ENCODE measurements at places on chromosomes 2 and 18. TPM values are rescaled to one million over a fixed set of nuclear protein-coding genes. Genes with fewer than 3 reads are reported as not detected.

DNA sequence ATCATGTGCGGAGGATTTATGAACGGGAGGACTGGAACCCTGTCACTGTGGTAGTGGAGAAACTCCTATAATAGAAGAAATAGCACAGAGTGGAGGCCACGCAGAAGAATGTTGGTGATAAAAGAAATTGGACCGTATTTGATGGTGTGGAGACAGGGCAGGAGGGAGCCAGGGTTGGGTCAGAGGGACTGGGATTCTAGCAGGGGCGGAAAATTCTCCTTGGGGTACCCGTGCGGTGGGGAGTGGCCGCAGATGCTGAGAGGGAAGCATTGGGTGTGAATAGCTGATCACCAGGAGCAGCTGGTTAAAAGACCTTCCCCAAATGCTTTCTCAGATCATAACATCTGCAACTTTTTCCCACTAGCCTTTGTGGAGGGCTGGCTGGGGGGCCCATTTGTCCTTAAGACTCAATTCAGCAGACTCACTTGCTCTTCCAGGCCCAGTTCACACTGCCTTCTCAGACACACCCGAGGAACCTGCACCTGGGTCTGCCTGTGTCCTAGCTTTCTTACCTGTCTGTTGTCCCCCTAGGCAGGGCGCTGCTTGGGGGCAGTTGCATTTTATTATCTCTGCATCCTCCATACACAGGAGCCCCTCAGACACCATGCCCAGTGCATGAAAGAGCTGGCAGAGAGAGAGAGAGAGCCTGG, 7.1 kb downstream of the SH3BP4 start:
- no peaks in the 10 kb centered on the region for H3K27me3 ChIP-seq
- no peak overlapping the region for H3K27ac ChIP-seq
- H3K36me3 ChIP-seq: peaks cover 3% of the 10 kb centered on the region
- H3K4me3 ChIP-seq: no peak overlapping the region

DNA sequence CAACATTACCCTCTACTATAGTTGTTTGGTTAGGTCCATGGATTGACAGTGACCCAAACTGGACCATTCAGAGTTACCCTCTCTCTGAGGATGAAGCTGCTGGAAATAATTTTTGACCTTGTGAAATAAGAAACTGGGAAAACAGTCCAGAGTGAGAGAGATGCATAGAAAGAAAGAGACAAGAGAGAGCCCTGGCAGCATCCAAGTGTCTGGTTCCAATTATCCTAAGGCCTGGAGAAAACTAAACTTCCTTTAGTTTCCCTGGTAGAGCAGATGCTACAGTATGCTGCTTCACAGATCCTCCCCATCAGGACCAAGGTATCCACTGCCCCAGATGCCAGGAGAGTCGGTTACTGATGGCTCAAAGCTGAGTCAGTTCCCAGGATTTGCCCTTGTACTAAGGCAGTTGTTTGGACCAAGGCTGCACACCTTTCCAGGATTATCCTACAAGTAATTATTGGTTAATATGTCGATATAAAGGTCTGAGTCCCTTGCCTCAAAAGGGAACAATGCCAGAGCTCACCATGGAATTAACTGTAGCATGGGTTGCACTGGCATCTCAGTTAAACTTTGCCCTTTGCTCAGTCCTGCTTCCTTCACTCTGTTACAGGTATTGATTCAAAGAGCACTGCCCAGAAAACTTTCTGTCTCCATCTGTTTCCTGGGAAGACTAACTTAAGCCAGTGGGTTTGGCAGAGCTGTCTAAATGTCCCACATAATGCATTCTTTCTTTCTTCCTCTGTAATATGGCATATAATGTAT, 14.6 kb upstream of the CHN1 start:
- no peaks in the 10 kb centered on the region for H3K36me3 ChIP-seq
- H3K27ac ChIP-seq: no peak overlapping the region
- no peaks in the 10 kb centered on the region for H3K27me3 ChIP-seq
- H3K4me1 ChIP-seq: peaks cover 26% of the 10 kb centered on the region
- DNase-seq: no peak
- H3K4me3 ChIP-seq: no peak overlapping the region

GRCh38 chr18:43277164-43277600, at the start of gene SYT4:
SYT4 (minus strand) TSS chr18:43277490; CDS start chr18:43277281, 209 bp downstream.
- H3K36me3 ChIP-seq: no peaks in the 10 kb centered on the region
- peak; percentile 8 for DNase-seq
- H3K27me3 ChIP-seq: no peaks in the 10 kb centered on the region
- H3K4me3 ChIP-seq: no peak within 1 kb of the TSS
- no peak within 1 kb of the TSS for H3K27ac ChIP-seq
- no peaks in the 10 kb centered on the region for H3K4me1 ChIP-seq

- no peak overlapping the region for H3K4me3 ChIP-seq
- no peaks in the 10 kb centered on the region for H3K4me1 ChIP-seq
- DNase-seq: no peak
- H3K36me3 ChIP-seq: no peaks in the 10 kb centered on the region
Observed at GRCh38 chr2:207327513-207327912, 161.8 kb upstream of the KLF7 start.

The REG1A gene
- not detected for total RNA-seq

DNA sequence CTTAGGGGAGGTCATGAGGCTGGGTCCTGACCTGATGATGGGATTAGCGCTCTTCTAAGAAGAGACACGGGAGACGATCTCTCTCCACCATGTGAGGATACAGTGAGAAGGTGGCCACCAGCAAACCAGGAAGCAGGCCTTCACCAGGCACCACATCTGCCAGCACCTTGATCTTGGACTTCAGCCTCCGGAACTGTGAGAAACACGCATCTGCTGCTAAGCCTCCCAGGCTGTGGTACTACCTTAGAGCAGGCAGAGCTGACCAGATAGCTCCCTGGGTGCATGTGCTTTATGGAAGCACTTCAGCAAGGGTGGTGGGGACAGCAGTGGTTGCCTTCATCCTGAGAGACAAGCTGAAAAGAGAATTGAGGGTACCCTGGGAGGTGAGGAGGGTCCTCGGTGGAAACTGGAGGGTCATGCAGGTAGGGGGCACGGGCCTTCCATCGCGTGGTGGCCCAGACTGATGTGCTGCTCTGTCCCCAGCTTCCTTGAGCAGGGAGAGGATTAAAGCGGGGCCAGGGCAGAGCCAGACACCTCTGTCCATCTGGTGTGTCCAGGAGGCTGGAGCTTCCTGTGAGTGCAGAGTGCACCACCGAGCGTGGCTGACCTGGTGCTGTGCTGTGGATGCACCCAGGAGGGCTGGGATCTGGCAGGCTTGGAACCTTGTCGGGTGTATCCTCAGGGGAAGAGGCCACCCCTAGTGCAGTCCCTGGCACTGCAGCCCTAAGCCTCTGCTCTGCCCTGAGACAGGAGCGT, 42.9 kb upstream of the HS6ST1 start:
- no peaks in the 10 kb centered on the region for H3K4me1 ChIP-seq
- no peak overlapping the region for H3K4me3 ChIP-seq
- no peaks in the 10 kb centered on the region for H3K36me3 ChIP-seq
- H3K27ac ChIP-seq: no peak overlapping the region
- no peak for DNase-seq

DNA sequence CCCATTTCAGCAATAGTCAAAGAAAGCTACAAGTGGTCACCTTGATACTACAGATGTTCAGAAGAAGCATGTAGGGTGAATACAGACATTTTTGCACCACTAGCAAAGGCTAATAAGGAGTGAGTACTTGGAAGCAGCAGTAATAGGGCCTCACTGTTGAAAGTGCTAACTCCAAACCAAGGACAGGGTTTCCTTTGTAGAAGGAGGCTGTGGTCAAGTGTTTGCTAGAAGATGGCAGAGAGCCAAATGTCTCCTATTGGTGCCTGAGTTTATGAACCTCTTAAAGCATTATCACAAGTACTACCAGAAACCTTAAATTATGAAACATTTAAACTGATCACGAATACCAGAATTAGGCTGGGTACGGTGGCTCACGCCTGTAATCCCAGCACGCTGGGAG, 308.1 kb downstream of the ZEB2 start:
- no peak for DNase-seq
- no peak overlapping the region for H3K4me3 ChIP-seq
- no peak overlapping the region for H3K27ac ChIP-seq
- H3K27me3 ChIP-seq: no peaks in the 10 kb centered on the region
- peaks cover 8% of the 10 kb centered on the region for H3K4me1 ChIP-seq
- H3K36me3 ChIP-seq: no peaks in the 10 kb centered on the region

The RAB27B gene
- total RNA-seq: not detected

The RAPH1 gene
- 17.9 TPM for total RNA-seq

- DNase-seq: no peak
- peaks cover 8% of the 10 kb centered on the region for H3K27me3 ChIP-seq
- H3K36me3 ChIP-seq: no peaks in the 10 kb centered on the region
Observed at GRCh38 chr18:77160515-77160914, 27.9 kb upstream of the MBP start.

The EPAS1 gene
- 64.9 TPM for total RNA-seq

DNA sequence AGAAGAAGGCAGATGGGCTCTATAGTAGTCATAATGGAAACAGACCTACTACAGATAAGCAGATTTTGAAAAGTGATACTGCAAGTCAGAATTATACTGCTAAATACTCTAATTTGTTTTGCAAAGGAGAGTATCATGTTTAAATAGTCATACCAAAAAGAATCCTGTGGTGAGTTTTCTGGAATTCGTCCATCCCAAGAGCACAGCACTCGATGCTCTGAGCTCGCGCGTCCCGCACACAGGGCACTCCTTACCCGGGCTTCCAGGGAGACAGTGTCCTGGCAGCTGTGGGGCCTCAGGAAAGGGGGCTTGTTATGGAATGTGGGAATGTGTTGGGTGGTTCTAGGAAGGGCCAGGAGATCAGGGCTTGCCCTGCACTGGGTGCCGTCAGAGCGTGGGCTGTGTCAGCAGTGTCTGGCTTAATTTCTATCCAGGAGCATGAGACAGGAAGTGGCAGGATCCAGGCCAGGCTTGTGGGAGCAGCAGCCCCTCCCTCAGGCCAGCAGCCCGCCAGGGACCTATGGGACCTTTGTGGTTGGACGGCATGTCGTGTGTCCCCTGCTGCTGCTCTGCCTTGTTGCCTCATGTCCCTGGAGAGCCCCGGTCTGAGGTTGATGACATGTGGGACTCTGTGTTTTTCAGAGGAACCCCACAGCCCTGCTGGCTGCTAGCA, 193.2 kb upstream of the TPO start:
- no peak overlapping the region for H3K4me3 ChIP-seq
- no peaks in the 10 kb centered on the region for H3K36me3 ChIP-seq
- H3K4me1 ChIP-seq: no peaks in the 10 kb centered on the region
- H3K27me3 ChIP-seq: peaks cover 11% of the 10 kb centered on the region

The ZNF804A gene
- 0.06 TPM for total RNA-seq

- 0 out of 2 replicates have a peak, but pooled peaks cover 4% of the 10 kb centered on the region for H3K4me1 ChIP-seq
- no peaks in the 10 kb centered on the region for H3K36me3 ChIP-seq
Observed at GRCh38 chr2:23200068-23200786, 184.8 kb upstream of the KLHL29 start.

The SERPINB11 gene
- not detected for total RNA-seq

GRCh38 chr2:231573698-231574421, 18.8 kb upstream of the TEX44 start:
- no peak overlapping the region for H3K27ac ChIP-seq
- H3K4me3 ChIP-seq: no peak overlapping the region
- no peak for DNase-seq
- H3K36me3 ChIP-seq: no peaks in the 10 kb centered on the region
- H3K4me1 ChIP-seq: no peaks in the 10 kb centered on the region
- peaks cover 2% of the 10 kb centered on the region for H3K27me3 ChIP-seq

The HOXD10 gene
- total RNA-seq: not detected

The CFAP65 gene
- total RNA-seq: not detected

DNA sequence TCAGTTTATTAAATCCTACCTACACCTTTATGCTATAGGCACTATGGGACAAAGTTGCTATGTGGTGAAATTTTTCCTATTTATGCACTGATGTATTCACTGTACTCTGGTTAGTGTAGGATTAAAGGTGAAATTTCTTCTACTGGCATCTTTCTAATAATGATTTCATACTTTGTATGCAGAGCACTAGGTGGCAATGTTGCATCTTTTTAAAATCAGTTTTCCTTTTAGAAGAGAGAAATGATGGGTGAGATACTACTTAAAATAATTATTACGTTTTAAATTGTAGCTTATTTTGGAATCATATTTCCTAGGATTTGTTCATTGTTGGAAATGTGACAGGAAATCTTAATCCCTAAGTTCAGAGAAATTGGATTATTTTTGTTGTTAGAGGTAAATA, 150.9 kb downstream of the CD8B2 start:
- DNase-seq: no peak
- H3K27me3 ChIP-seq: peaks cover 13% of the 10 kb centered on the region
- no peaks in the 10 kb centered on the region for H3K4me1 ChIP-seq
- no peak overlapping the region for H3K27ac ChIP-seq
- no peak overlapping the region for H3K4me3 ChIP-seq

DNA sequence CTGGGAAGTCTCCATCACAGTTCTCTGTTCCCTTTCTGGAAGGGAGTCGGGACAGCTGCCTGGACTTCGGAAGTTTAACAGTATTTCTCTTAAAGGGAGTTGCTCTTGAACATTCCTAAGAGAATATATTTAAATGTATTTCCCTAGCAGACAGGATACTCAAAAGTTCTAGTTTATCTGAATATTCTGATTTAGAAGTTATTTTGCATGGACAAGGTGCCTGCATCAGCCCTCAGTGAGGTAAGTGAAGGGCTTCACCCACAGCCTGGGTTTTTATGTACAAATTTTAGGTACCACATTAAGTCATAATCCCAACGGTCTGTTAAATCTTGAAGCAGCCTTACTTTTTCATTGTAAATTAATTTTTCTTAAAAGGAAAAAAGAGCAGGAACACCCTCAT, 65.1 kb upstream of the REV1 start:
- no peak overlapping the region for H3K27ac ChIP-seq
- no peaks in the 10 kb centered on the region for H3K36me3 ChIP-seq

The CD8B2 gene
- total RNA-seq: not detected

The TDRD15 gene
- total RNA-seq: 0.29 TPM

DNA sequence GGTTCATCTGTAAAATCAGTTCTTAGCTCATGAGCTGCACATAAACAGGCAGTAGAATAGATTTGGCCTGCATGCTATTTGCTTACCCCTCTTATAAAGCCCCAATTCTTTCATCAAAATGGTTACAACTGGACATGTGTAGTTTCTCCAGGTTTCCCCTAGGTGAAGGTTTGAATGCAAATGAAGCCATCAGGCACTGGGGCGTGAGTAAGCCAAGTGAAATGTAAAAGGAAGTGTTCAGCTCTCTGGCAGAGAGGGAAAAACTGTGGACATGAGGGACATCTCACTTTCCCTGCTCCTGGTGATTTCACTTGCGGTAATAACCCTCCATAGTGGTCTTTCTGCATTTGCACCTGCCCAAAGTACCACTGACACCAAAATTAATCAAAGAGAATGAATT, 1402.3 kb upstream of the LRRTM1 start:
- no peaks in the 10 kb centered on the region for H3K36me3 ChIP-seq
- DNase-seq: no peak
- H3K27ac ChIP-seq: no peak overlapping the region
- no peak overlapping the region for H3K4me3 ChIP-seq

GRCh38 chr2:2464643-2465042, 133.6 kb upstream of the MYT1L start:
- no peaks in the 10 kb centered on the region for H3K36me3 ChIP-seq
- H3K27me3 ChIP-seq: peaks cover 49% of the 10 kb centered on the region
- H3K4me3 ChIP-seq: no peak overlapping the region
- H3K27ac ChIP-seq: no peak overlapping the region
- no peak for DNase-seq

GRCh38 chr2:41764919-41765318, 282.9 kb upstream of the PKDCC start:
- no peak overlapping the region for H3K4me3 ChIP-seq
- DNase-seq: no peak
- no peaks in the 10 kb centered on the region for H3K4me1 ChIP-seq
- H3K27me3 ChIP-seq: no peaks in the 10 kb centered on the region

GRCh38 chr18:63951302-63951705, 2.2 kb downstream of the HMSD start:
- H3K27ac ChIP-seq: no peak overlapping the region
- peaks cover 2% of the 10 kb centered on the region for H3K27me3 ChIP-seq
- no peaks in the 10 kb centered on the region for H3K4me1 ChIP-seq
- no peaks in the 10 kb centered on the region for H3K36me3 ChIP-seq
- no peak overlapping the region for H3K4me3 ChIP-seq

GRCh38 chr2:29295845-29296244, 180.6 kb downstream of the CLIP4 start:
- H3K4me1 ChIP-seq: no peaks in the 10 kb centered on the region
- H3K27ac ChIP-seq: no peak overlapping the region

Measured in HepG2 (cell line).